Thyroid gland (tissue), 4 donors: ENCODE measurements at places on chromosomes 3 and 15. TPM values are rescaled to one million over a fixed set of nuclear protein-coding genes. Genes with fewer than 3 reads are reported as not detected.
A peak's percentile ranks its signal among the peaks of the same experiment; 100 is the strongest.

DNA sequence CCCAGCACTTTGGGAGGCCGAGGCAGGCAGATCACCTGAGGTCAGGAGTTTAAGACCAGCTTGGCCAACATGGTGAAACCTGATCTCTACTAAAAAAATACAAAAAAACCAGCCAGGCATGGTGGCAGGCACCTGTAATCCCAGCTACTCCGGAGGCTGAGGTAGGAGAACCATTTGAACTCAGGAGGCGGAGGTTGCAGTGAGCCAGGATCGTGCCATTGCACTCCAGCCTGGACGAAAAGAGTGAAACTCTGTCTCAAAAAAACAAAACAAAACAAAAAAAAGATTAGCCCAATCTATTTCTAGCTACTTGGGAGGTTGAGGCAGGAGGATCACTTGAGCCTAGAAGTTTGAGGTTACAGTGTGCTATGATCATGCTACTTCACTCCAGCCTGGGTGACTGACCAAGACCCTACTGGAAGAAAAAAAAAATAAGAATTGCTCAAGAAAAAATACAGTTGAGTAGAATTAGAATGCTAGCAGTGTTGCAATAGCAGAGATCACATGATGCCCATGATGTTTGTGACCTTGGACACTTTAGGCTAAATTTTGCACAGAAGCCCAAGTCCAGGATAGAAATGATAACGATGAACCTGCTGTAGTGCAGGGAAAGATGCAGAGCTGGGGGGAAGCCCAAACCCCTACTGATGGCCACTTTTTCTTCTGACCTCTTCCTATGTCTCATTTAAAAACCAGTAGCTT is 162.2 kb downstream of the LPP start:
- DNase-seq, result no peak

DNA sequence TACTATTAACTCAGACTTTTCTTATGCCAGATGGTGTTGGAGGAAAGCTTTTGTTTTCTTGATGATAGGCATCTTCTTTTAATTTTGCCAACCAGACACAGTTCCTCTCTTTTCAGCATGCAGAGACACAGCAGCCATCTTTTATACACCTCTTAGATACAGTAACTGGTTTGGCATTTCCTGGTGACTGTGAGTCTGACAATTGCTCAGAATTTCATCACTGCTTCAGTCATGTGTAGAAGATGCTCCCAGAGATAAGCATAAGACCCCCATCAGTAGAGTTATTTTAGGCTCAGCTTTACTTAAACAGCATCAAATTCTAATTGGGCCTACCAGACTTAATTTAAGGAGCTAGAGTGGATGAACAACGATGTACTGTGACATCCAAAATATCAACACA is 779.0 kb downstream of the SQOR start:
- no peak for DNase-seq

DNA sequence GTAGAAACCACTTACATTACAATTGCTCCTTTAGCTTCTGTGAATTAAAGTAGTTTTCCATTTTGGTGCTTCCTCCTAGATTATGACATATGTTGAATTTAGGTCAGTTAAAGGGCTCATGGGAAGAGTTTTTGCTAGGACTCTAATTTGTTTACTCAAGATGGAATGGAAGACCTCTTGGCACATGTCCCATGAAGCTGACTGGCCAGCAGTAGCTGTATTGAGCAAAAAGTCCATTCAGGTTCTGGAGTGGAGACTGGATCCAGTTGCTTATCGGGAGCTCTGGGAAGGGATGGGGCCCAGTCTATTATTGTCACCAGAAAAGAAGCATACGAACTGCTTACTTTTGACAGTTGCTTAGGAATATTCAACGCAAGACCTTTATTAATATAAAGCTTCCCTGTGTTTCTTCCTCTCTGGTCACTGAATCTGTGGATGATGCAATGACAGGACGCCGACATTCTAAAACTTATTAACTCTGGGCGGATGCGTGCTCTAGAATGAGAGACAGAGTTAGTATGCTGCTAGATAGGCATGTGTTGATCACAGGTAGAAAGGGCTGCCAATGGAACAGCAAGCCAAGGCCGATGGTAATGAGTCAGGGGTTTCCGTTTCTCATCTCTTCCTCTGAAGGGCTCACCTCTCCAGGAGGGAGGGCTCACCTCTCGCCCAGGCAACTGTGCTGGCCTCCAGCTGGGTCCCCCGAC is 155.8 kb downstream of the NR1D2 start:
- DNase-seq, result no peak

DNA sequence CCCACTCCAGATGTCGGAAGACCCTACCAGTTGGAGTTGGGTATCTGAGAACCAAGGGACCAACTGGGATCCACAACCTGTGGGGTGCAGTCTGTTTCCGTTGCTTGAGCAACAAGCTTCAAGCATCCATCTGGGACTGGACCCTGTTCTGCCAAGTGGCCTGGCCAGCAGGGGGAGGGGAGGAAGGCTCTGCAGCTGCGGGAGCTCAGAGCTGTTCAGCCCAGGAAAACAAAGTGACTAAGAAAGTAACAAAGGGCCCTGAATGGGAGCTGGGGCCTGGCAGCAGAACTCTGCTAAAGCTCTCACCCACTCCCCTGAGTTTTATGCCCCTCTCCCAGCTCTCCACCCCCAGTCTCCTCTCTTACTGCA is 2.7 kb downstream of the TYRO3 start:
- DNase-seq, result peak; percentile 30

- DNase-seq, result no peak
Measured at GRCh38 chr3:155283092-155284056, 10.1 kb downstream of the STRIT1 start.

- no peak for DNase-seq
Measured at GRCh38 chr15:63456258-63456657, 48.1 kb upstream of the USP3 start.

- no peak for DNase-seq
Measured at GRCh38 chr3:3351226-3351625, 171.7 kb upstream of the CRBN start.

- DNase-seq, result peak; percentile 16
Measured at GRCh38 chr15:23897531-23897930, 210.4 kb upstream of the NDN start.

- no peak for DNase-seq
Measured at GRCh38 chr15:84983294-84983693, 1.6 kb downstream of the PDE8A start.

DNA sequence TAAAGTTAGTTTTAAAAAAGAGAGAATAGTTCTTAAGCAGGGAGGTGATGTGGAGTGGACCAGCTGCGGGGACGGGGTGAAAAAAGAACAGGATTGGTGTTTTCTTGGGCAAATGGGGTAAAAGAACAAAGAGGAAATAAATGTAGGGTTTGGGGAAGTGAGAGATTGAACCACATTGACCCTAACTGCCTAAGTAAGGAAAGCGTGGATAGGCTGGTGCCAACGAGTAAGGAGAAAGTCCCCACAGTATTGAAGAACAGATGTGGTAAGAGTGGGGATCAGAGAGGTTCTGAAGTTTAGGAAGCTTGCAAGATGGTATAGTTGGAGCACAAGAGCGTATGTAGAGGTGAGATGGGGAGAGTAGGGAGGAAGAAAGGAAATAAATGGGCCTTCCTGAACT is 17.0 kb downstream of the IREB2 start:
- DNase-seq, result no peak

DNA sequence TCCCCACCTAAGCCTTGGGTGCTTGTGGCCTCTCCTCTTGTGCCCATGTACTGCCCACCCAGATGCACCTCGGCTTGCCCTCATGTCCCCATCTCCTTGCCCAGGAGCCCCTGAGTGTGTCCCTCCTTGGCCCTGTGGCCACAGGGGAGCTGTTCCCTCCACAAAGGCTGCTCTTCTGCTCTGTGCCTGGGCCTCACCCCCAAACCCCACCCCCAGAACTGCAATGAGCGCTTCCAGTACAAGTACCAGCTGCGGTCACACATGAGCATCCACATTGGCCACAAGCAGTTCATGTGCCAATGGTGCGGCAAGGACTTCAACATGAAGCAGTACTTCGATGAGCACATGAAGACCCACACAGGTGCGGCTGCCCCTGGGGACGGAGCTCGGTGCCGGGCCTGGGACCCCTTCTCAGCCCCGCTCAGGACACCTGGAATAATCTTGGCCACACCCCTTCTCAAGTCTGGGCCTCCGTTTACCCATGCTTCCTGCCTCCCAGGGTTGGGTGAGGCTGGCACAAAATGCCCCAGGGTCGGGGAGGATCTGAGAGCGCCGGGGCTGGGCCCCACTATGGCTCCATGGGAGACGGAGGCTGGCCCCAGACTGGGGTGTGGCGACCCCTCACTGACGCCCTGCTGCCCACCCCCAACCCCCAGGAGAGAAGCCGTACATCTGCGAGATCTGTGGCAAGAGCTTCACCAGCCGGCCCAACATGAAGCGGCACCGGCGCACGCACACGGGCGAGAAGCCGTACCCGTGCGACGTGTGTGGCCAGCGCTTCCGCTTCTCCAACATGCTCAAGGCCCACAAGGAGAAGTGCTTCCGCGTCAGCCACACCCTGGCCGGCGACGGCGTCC is 10.3 kb downstream of the ZBTB47 start:
- peak; percentile 39 for DNase-seq

DNA sequence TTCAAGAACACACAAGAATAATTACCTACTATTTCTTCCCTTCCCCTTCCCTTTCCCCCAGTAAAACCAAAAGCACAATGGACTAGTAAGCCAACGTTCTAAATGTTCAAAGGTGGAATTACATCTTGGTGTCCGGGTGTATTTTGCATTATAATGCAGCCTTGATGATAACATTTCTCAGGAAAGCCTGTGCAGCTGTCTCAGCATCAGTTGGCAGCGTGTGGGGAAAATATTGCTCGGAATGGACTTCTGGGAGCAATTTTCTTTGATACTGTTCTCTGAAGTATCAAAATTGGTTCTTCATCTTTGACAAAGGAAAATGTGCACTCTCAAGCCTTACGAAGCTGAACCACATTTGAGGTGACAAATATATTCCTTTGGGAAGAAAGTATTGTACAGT is 198.9 kb downstream of the AGBL1 start:
- no peak for DNase-seq

DNA sequence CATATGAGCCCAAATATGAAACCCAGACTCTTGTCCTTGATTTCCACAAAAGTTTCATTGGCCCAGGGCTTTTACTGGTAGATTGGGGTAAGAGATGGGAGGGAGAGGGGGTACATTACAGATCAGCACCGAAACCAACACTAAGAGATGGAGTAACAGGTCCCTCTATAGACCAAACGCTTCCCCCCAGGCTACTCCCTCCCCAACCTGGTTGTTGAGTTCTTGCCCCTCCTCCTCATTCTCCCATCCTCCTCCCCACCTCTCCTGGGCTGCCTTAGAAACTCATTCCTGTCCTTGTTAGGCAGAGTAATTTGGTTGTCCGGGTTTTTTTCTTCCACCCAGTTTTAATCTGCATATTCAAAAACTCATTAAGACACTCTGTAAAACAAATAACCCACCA is 74.1 kb downstream of the MESD start:
- DNase-seq, result no peak

GRCh38 chr3:13391308-13391707 is 28.8 kb downstream of the NUP210 start:
- DNase-seq, result no peak

- DNase-seq, result no peak
Measured at GRCh38 chr3:23624305-23624704, 181.4 kb upstream of the UBE2E1 start.

DNA sequence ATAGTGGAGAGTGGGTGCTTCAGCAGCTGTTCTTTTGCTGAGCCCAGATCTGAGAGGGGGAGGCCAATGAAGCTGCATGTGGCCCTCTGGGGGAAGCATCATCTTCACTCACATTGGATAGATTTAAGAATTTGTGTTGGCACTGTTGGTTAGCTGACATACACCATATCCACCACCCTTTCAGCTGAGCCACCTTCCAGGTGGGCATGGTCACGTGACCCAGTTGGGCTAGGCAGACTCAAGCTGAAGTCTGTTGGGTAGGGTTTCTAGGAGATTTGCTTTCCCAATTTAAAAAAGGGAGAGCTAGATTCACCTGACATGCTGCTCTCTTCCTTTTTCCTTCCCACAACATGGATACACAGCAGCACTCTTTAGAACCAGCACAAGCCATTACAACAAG is 311.0 kb downstream of the CHST2 start:
- DNase-seq, result no peak

DNA sequence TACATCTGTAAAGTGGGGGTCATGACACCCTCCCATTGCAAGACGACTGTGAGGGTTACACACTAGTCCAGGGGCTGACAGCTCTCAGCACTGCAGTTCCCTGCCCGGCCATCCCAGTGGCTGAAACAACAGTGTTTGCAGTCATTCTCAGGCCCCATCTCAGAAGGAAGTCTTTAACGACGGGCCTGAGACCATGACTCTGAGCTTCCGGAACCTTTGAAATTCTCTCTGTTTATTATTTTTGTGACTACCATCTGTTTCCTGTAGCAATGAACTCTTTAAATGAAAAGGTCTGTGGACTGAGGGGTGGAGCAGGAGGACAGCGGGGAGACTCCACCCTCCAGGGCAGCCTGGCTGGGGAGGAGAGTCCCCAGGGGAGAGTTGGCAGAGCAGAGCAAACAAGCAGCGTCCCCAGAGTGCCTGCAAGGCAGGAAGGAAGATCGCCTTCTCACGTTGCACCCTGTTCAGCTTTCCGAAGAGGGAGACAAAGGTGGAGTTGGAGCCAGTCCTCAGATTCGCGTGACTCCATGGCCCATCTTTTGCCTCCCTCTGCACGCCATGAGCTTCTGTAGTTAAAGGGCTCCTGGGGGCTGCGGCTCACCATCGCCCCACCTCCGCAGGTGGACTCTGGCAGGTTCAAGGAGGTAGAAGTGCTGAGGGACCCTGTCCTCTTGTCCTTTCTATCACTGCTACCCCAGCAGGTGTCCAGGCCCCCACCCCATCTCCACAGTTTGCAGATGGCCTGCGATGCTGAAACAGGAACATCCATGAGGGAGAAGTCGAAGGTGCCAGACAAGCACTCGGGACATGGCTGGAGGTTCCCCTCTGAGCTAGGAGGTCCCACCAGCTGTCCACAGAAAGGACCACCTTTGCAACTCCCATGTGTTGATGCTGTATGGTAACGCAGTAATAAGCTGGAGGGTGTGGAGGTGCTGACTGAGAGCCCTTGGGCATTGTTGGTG is 525.8 kb upstream of the PROK2 start:
- peak; percentile 26 for DNase-seq

GRCh38 chr3:176919836-176920765 is 277.2 kb downstream of the TBL1XR1 start:
- DNase-seq, result peak; percentile 12

- no peak for DNase-seq
Measured at GRCh38 chr15:67199881-67200763, 54.3 kb downstream of the AAGAB start.

- DNase-seq, result no peak
Measured at GRCh38 chr3:15711281-15711680, 86.5 kb downstream of the ANKRD28 start.

- no peak for DNase-seq
Measured at GRCh38 chr3:140052771-140053702, 118.1 kb downstream of the CLSTN2 start.

PFN2 gene
- total RNA-seq, result 114 TPM

RFX7 gene
- 11.4 TPM for total RNA-seq

TRPM1 gene
- not detected for total RNA-seq

ROPN1B gene
- total RNA-seq, result 2.1 TPM

CACNA2D2 gene
- 3.1 TPM for total RNA-seq

UBA3 gene
- 58.0 TPM for total RNA-seq

MRPS25 gene
- total RNA-seq, result 63.3 TPM

CSK gene
- 24.3 TPM for total RNA-seq

HTR3C gene
- total RNA-seq, result not detected

IL17RD gene
- total RNA-seq, result 1.6 TPM
